Activated naive CD4-positive, alpha-beta T cell treated with anti-CD3 and anti-CD28 coated beads, Interleukin-2, amount 50 U/mL, for 72 hours (primary cell): ENCODE measurements at places on chromosomes 2 and 18. TPM values are rescaled to one million over a fixed set of nuclear protein-coding genes. Genes with fewer than 3 reads are reported as not detected.

SLC5A7 gene
- total RNA-seq: not detected

CTAGE1 gene
- not detected for total RNA-seq

C2orf80 gene
- not detected for total RNA-seq

CNGA3 gene
- not detected for total RNA-seq

VPS54 gene
- 10.1 TPM for total RNA-seq

PAX8 gene
- 0.35 TPM for total RNA-seq

MEMO1 gene
- total RNA-seq: 51.0 TPM

IL1R1 gene
- total RNA-seq: 6.9 TPM

LAMA1 gene
- not detected for total RNA-seq

CIDEA gene
- not detected for total RNA-seq

CABYR gene
- 0.84 TPM for total RNA-seq

PROKR1 gene
- total RNA-seq: not detected

EGR4 gene
- 0.33 TPM for total RNA-seq

USP40 gene
- total RNA-seq: 5.9 TPM

AOX1 gene
- 0.05 TPM for total RNA-seq

DYNAP gene
- not detected for total RNA-seq

CROCC2 gene
- total RNA-seq: not detected

NMUR1 gene
- total RNA-seq: not detected

RHBDD1 gene
- 40.4 TPM for total RNA-seq

LRRC30 gene
- not detected for total RNA-seq

LINC00305 gene
- total RNA-seq: not detected

HAAO gene
- 1.4 TPM for total RNA-seq

CCBE1 gene
- 0.08 TPM for total RNA-seq

RTP5 gene
- total RNA-seq: not detected

CHRNG gene
- not detected for total RNA-seq

ARL4C gene
- 26.1 TPM for total RNA-seq

DNER gene
- not detected for total RNA-seq

PPP1R1C gene
- not detected for total RNA-seq

CXCR1 gene
- total RNA-seq: not detected

C1QL2 gene
- total RNA-seq: not detected

ANKRD12 gene
- total RNA-seq: 72.3 TPM

NCKAP5 gene
- not detected for total RNA-seq

CTLA4 gene
- 61.7 TPM for total RNA-seq

ALKAL2 gene
- total RNA-seq: 0.95 TPM

FAM168B gene
- 61.5 TPM for total RNA-seq
